Activated effector memory CD4-positive, alpha-beta T cell treated with Interleukin-2 at 50 U/mL for 16 hours (primary cell): ENCODE measurements at places on chromosomes 16 and 17.

DNA sequence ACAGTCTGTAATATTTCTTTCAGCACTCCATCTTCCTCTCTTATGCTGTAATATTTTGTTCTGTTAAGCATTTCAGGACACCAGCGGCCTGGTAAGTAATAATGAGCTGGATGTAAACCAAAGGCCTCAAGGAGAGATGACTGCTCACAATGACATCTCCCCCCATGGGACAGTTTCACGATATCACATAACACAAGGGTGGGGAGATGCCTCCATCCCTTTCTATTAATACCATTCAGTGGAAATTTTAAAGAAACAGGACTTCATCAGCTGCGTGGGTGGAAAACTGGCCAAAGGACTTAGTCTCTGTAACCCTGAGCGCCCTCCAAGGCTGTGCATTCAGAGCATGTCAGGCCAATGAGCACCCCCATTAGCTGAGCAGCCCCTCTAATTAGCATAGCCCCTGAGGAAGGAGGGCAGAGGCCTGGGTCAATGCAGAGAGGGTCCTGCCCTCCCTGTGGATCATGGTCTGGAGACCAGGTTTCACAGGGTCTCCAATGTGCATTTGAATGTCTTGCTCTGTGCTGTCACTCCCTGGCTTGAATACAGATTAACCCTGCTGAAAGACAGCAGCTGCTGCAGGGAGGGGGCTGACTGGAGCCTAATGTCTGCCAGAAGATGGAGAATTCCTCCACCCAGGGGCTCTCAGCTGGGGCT, 156.4 kb downstream of the HS3ST2 start:
- no peak for DNase-seq

DNA sequence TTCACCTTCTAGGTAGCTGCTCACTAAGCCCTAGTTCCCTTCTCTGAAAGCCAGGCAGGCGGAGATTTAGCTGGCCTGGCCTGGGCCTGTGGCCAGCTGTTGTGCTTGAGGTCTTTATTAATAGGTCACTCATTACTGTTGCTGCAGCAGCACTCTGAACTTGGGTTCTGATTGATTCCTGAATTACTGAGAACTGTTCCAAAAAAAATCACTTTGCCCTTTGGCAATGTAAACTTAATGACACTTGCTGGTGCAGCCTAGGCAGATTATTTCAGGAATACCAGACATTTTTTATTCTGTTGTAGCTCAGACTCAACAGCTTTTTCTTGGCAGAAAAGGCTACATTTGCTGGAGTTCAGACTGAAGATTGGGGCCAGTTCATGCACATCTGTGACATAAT, 2.7 kb downstream of the TOM1L1 start:
- DNase-seq: no peak

- no peak for DNase-seq
Observed at GRCh38 chr17:81909966-81910839, 996 bp downstream of the PCYT2 start.

GRCh38 chr17:1323336-1323735, 43.9 kb downstream of the TRARG1 start:
- no peak for DNase-seq

DNA sequence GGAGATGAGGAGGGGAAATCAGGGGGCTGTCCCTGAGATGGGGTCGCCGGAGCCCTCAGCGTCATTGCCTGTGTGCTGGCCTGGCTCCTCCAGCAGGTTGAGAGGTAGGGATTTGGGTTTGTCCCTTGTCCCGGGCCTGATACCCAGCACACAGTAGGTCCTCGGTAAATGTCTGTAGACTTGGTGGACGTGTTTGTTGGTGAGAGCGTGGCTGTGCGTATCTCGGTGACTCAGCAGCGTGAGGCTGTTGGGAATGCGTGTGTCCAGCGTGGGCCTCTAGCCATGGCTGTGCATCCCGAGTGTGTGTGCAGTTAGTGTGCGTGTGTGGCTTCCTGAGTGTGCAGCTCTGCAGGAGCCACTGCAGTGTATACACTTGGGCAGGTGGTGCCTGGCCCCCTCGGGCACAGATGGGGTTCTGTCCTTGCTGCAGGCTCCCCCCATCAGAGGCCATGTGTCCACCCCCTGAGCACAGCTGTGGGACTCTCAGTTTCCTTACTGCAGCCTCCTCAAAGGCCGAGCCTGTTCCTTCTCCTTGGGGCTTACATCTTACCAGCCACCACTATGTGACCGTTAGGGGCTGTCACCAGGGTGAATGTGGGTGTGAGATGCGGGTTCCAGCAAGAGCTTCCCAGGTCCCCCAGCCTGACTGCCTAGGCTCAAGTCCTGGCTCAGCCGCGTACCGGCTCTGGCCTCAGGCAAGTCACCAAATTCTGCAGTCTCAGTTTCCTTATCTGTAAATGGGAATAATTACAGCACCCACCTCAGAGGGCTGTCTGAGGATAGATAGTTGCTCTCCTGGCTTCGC, 5.7 kb downstream of the NECAB2 start:
- no peak for DNase-seq

DNA sequence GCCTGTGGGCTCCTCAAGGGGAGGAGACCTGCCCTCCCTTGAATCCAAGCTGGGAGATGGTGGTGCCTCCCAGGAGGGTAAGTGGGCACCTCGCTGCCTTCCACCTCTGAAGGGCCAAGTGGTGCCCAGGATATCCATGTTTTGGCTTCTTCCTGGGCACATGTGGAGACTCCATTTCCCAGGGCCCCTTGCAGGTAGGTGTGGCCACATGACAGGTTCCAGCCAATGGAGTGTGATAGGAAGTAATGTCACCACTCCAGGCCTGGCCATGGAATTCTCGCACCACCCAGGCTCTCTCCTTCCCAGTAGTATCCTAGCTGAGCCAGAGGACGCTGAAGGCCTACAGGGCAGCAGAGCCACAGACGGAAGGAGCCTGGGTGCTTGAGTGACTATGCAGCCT, 17.6 kb upstream of the PEMT start:
- DNase-seq: no peak

DNA sequence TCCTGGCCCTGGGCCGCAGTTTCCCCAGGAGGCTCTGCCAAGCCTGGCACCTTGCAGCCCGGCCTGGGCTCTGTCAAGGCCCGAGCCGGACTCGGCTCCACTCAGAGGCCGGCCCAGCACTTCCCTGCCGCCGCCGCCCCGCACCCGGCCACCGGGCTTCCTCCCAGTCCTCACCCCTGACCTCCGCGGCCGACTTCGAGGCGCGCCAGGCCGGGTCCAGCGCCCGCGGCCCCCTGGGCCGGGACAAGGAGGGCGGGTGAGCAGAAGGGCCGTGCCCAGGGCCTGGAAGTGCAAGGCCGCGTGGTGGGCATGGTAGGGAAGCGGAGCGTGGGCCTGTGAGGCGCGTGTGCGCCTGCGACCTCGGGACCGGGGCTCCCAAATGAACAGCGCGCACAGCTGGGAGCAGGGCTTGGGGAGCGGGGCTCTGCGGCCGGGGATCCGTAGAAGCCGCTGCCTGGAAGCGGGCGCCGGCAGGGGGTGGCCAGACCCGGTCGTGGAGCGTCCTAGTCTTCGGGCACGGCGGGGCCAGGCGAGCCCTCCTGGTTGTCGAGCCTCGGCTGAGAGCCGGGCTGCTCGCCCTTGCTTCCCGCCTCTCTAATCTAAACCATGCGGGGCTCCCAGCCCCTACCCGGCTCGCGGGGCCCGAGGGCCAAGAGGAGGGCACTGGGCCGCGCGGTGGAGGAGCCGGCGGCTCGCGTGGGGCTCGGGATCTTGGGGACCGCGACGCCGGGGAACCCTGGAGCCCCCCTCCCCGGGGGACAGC, 503 bp upstream of the TBX4 start:
- DNase-seq: no peak

DNA sequence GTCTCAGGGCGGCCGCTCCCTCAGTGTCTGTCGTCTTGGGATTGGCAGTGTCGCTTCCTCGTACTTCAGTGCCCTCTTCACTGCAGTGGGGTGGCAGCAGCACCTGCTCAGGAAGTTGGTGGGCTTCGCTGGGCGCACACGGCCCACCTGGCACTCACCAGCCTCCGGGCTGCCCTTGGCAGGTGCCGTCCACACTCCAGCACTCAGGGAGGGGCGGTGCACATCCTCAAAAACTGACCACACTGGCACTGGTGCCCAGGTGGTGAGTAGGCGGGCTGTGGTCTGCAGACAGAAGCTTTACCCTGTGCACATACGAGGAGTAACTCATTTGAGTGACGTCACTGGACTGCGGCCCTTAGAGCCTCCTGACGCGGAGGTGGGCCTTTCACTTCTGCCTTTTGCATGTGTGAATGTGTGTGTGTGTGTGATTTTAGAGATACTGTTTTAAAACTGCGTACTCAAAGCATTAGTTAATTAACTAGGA, 94.6 kb downstream of the BANP start:
- no peak for DNase-seq
